Muscle of back (tissue), 13 donors: ENCODE measurements at places on chromosomes 6 and 20.

DNA sequence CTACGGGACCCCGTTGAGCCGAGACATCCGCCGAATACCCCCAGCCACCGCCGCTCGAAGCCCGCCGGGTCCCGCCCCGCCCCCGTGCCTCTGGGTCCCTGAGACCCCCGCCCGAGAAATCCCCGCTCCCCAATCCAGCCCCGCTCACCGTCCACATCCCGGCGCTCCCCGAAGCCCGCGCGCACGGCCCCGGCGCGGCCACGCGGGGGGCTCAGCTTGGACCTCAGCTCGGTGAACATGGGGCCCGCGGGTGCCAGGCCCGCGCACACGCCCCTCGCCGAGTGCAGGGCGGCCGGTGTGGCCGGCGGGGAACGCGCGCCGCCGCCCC is 249 bp downstream of the SAMD10 start:
- peak; percentile 29 for DNase-seq

- DNase-seq: no peak
These were observed 408.4 kb downstream of the PKHD1 start for GRCh38 chr6:51678905-51679620.

- no peak for DNase-seq
These were observed 39.4 kb upstream of the ZBP1 start for GRCh38 chr20:57659517-57660180.

DNA sequence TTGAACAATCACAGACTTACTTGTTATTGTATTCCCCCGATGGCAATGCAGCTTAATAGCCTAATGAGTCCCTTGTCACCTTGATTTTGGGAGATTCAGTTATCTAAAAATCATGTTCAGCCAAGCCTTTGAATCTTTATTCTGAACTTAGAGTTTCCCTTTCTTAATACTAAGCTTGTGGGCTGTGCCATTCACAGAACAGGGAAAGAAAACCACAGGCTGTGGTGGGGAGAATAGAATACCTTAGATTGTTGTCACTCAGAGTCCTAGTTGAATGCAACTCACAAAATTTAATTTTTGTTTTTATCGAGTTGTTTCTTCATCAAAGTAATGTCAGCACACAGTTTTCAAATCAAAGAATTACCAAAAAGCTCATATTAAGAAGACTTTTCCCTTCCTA is 37.4 kb downstream of the RFPL4B start:
- DNase-seq: no peak

DNA sequence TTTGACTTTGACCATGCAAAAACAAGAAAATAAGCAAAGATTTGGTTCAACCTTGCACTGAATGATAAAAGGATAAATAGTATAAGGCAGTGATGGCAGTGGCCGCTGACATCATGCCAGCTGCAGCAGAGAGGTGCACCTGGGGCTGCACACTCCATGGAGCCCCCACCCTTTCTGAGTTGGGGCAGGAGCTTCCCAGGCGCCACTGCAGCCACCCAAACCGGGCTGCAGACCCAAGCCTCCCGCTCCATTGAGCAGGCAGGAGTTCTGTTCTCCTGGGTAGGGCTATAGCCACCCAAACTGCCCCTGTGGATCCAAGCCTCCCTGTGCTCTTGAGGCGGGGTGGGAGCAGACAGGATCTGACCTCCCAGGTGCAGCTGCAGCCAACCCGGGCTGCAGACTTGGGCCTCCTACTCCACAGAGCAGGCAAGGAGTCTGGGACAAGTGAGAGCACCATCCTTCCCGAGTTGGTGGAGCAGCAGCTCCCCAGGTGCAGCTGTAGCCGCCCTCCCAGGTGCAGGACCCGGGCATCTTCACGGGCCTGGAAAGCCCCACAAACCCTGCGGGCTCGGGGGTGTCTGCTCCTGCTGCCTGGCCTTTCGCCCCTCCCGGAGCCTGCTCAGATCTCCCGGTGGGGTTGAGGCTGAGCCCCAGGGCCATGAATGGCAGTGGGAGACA is 537.9 kb downstream of the TENT5A start:
- no peak for DNase-seq

DNA sequence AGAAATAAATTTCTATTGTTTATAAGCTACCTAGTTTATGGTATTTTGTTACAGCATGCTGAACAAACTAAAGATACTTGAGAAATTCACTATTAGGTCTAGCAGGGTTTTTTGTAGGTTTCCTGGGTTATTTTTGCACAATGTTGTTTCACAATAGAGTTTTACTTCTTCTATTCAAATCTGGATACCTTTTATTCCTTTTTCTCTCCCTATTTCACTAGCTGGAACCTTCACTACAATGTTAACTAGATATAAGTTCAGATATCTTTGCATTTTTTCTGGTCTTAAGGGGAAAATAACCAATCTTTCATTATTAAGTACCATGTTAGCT is 237.7 kb upstream of the CITED2 start:
- no peak for DNase-seq

DNA sequence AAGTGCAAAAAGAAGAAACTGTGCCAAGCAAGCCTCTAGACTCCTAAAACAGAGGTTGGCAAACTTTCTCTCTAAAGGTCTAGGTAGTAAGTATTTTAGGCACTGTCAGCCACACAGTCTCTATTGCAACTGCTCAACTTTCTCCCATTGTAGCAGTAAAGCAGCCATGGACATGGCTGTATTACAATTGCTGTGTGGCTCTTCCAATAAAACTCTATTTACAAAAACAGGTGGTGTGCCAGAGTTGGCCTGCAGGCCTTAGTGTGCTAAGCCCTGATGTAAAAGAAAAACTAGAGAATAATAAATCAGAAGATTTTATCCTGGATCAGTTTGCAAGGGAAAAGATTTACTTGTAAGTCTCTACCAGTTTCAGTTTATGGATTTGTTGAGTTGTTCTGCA is 74.0 kb downstream of the CRYBG1 start:
- DNase-seq: no peak

DNA sequence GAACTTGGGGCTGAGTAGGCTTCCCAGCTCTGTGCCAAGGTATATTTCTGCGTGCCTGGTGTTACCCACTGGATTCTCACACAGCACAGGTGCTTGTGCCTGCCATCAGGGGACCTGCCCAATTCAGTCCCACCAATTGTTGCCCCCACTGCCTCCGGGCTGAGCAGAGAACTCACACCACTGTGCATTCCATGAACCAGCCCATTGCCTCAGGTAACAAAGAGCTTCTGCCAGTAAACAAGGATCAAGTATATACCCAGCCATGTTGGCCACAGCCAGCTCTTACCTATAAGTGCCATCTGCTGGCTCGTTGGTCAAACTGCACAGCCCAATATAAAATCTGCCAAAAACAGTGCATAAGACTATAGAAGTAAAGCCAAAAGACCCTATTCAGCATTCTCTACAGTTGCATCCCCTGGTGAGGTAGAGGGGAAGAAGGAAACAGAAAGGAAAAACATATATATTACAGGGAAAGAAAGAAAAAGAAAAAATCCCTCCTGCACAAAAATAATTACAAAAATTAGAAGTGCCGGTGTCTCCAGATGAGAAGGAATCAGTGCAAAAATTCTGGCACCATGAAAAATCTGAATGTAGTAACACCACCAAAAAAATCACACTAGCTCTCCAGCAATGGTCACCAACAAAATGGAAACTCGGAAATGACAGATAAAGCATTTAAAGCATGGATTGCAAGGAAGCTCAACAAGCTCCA is 241.4 kb downstream of the IBTK start:
- no peak for DNase-seq

DNA sequence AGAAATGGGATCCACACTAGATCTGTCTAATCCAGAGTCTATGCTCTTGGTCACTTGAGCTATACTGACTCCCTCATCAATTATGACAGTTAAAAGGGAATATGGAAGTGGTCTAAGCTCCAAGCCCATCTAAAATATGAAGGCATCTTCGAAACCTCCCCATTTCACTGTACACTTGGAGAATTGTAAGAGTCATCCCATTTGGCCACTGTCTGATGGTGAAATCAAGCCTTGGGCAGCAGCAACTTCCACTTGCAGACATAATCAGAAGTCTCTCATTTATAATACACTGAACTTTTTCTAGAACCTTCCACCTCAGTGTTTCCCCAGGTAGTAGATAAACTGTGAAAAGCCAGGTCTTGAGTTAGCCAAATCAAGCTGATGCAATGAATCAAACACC is 26.3 kb upstream of the UBR2 start:
- DNase-seq: no peak

DNA sequence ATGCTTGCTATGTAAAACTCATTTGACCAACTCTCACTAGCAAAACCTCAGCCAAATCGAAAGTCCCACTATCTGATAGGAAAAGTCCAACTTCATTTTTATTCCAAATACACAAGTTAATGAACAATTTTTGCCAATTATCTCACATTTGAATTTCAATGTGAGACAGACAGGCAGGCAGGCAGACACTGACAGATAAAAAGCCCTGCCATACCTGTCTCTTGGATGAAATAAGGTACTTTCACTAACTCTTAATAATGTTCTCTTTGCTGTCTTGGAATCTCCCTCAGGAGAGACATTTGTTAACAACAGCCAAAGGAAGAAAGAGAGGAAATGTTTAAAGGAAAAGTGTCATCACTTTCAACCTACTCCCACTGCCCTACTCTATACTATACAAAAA is 82.0 kb downstream of the RNGTT start:
- DNase-seq: no peak

DNA sequence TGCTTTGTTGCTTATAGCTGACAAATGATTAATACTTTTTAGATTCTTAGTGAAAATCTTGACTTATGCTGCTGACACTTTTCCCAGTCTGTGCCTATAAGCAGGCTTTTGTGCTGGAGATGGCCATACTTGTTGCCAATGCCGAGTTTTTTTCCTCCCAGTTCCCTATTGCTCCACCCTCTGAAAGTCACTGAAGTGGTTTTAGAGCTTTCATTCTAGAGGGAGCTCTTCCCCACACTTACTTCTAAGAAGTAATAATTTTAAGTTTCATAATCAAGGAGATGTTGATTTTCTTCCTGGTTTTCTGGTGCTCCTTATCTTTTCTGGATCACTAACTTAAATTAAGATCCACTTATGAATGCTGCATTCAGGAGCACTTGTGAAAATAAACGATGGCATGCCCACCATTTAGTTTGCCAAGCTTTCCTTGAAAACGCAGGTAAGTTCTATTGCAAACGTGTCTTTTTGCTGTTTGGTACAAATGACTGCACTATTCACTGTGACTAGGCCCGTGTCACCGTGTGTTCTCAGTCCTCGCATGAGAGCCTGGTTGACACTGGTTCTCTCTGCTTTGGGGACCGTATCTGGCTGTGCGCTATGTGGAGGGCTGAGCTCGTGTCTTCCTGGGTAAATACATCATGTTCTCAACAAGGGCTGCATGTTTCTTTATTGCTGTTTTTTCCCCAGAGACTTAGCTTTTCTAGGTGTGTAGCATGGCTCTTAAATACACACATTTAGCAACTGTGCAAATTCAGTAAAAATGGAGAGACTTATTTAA is 50.2 kb downstream of the GFRA4 start:
- no peak for DNase-seq

- peak; percentile 10 for DNase-seq
These were observed 61.9 kb upstream of the ELOVL5 start for GRCh38 chr6:53410508-53411258.

DNA sequence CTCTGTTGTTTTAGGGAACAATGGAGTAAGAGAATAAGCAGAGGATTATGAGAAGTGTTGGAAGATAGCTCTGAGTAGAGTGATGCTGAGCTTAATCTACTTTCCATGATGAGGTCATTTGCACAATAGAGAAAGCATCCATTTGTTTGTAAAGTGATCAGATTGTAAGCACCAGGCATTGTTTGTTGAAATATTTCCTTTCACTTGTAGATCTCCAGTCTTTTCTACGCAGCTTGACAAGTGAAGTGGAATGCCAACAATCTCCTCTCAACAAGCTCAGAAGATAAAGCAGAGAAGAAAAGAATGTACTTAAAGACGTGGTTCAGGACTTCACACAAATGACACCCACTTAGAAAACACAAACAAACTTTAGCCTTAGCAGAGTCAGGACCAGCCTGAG is 80.1 kb upstream of the MARCKS start:
- DNase-seq: no peak

- no peak for DNase-seq
These were observed 125.8 kb downstream of the LY86 start for GRCh38 chr6:6714118-6714897.
